ENCODE measurements at places on chromosomes 4 and X.

DNA sequence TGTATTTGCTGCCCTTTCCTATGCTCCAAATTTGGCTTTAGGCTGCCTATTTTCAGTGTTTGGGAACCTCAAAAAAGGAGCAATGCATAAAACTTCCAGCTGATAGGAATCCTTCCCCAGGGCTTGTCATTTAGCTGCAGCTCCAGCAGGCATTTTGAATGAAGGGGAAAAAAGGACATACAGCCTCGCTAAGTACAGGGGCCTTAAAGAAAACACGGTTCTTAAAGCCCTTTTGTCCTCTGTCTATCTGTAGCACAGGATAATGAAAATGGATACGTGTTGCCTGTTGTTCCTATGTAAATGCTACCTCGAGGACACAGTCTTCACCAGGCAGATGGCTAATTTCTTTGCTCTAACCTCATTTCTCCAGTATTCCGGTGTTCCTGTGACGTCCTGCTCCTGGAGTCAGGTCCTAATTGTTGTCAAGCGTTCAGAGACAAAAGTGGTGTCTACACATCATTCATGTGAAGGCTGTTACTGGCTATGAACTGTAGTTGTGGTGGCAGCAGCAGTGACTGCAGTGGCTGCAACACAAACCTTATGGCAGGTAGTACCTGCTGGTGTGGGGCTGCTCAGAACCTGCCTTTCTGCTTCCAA, 117.4 kb downstream of the MGST2 start:
- no peak for DNase-seq

DNA sequence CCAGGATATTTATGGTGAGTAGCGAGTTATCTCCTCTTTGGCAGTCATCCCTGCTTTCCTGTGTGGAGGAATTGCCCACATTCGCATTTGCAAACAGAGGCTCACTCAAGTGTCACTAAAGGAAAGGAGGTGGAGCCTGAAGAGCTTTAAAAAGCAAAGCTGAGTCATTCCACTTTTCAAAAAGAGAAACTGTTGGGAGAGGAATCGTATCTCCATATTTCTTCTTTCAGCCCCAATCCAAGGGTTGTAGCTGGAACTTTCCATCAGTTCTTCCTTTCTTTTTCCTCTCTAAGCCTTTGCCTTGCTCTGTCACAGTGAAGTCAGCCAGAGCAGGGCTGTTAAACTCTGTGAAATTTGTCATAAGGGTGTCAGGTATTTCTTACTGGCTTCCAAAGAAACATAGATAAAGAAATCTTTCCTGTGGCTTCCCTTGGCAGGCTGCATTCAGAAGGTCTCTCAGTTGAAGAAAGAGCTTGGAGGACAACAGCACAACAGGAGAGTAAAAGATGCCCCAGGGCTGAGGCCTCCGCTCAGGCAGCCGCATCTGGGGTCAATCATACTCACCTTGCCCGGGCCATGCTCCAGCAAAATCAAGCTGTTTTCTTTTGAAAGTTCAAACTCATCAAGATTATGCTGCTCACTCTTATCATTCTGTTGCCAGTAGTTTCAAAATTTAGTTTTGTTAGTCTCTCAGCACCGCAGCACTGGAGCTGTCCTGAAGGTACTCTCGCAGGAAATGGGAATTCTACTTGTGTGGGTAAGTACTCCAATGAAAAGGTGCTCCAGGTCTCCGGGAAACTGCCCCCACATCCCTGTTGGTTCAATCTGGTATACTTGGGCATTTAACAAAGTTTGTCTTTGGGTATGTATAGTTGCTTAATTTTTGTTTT, at the start of gene EGF:
TSS of gene EGF (plus strand) at position 178 of the 890 bp plus-strand sequence. CDS start at position 631, 453 bp downstream.
- no peak for DNase-seq

- no peak for DNase-seq
Observed at GRCh38 chr4:67401902-67402301, 143.4 kb downstream of the CENPC start.

DNA sequence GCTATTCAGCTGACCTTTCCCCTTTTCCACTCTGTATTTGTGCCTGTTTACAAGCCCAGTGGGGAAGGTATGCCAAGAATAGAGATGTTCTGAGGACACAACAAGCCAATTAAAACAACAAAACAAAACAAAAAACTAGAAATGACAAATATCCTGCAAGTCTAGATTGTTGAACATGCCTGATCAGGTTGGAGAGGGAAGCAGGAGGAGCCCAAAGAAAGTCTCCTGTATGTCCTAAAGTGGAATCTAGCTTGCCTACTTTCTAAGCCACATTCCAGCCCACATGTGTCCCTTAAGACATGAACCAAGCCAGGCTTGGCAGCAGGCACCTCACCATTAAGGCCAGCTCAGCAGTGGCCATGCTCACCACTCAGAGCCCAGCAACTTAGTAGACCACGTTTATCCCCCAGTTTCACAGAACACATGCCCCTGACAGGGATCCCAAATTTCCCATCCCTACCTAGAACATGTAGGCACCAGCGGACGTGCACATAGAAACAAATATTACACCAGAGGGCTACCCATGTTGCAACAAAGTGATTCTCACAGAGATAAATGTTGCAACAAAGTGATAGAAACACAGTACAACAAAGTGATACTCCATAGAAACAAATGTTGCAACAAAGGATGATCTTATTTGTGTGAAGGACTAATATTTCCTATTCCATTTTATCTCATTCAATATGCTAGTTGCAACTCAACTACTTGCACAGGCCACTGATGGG, 48.3 kb downstream of the CD99L2 start:
- no peak for DNase-seq

DNA sequence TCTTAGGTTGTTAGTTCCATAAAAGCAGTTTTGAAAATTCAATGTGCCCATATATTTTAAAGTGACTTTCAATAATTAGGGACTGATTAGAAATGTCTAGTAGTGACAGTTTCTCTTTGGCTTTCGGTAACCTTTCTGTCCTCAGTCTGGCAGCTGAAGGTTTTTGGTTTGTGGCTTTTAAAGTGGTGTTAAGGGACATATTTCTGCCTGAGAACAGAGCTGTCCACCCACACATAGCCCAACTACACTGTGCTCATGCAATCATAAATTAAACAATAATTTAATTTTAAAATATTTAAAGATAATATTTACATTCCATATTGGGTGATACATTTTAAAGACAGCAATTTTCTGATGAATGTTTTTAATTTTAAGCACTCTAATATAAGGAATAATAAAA, 335.0 kb upstream of the TENM3 start:
- no peak for DNase-seq

DNA sequence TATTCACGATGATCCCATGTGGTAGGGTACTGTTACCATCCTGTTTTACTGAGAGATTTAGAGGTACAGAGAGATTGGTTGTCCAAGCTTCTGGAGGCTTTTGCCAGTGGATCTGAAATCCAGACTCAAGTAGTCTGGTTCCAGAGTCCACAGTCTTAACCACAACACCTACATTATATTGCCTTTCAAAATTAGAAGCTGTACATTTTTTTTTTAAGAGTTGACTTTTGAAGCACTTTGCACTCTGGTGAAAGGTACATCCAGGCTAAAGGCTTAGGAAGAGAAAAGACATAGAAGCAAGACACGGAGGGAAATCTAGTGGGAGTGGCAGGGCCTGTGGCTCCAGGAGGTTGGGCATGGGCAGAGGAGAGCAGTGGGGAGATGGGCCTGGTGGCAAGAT, 122.1 kb downstream of the AFF1 start:
- no peak for DNase-seq

All from activated CD4-positive, alpha-beta T cell treated with anti-CD3 and anti-CD28 coated beads for 4 hours (primary cell).